Mesendoderm (in vitro differentiated cells): ENCODE measurements at places on chromosomes 4 and X.

GRCh38 chr4:99405433-99406115 is 29.6 kb downstream of the ADH7 start:
- no peak overlapping the region for H3K27ac ChIP-seq
- H3K36me3 ChIP-seq, result no peaks in the 10 kb centered on the region

DNA sequence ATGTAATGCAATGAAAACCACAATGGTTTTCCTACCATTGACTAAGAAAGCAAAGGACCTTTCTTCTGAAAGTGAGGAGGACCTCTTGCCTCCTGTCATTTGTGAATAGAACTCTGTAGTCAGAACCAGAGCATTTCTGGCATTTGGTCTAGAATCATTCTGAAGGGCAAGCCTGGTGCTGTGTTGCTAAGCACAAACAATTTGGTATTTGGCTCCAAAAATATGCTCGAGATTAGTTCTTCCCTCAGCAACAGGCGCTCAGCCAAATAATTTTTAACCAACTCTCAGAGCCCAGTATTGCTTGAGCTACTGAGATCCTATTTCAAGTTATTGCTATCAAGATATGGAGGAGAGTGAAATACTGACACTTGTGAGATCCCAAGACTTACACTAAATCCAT is 71.0 kb downstream of the SNCA start:
- no peaks in the 10 kb centered on the region for H3K4me1 ChIP-seq
- no peak overlapping the region for H3K4me3 ChIP-seq
- H3K27ac ChIP-seq, result no peak overlapping the region
- H3K27me3 ChIP-seq, result no peaks in the 10 kb centered on the region
- no peak for DNase-seq
- no peaks in the 10 kb centered on the region for H3K36me3 ChIP-seq

GRCh38 chr4:121011780-121012340 is 60.5 kb downstream of the NDNF start:
- H3K36me3 ChIP-seq, result no peaks in the 10 kb centered on the region
- no peaks in the 10 kb centered on the region for H3K27me3 ChIP-seq
- no peaks in the 10 kb centered on the region for H3K4me1 ChIP-seq
- H3K4me3 ChIP-seq, result no peak overlapping the region
- DNase-seq, result no peak

DNA sequence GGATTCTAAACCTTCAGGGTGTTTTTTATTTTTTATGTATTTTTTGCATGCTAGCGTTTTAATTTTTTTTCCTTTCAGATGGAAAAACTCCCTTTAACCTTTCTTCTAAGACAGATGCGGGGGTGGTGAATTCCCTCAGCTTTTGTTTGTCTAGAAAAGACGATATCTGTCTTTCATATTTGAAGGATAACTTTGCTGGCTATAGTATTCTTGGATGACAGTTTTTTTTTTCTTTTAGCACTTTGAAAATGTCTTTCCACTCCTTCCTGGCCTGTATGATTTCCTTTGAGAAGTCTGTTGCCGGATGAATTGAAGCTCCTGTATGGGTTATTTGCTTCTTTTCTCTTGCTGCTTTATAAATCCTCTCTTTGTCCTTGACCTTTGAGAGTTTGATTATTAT is 26.6 kb downstream of the PSAPL1 start:
- H3K27me3 ChIP-seq, result no peaks in the 10 kb centered on the region
- H3K27ac ChIP-seq, result no peak overlapping the region
- H3K36me3 ChIP-seq, result no peaks in the 10 kb centered on the region
- H3K4me3 ChIP-seq, result no peak overlapping the region
- DNase-seq, result no peak
- H3K4me1 ChIP-seq, result no peaks in the 10 kb centered on the region

GRCh38 chr4:55561889-55562288 is 15.2 kb upstream of the CLOCK start:
- no peaks in the 10 kb centered on the region for H3K36me3 ChIP-seq
- no peak for DNase-seq
- H3K27ac ChIP-seq, result no peak overlapping the region
- no peak overlapping the region for H3K4me3 ChIP-seq
- H3K27me3 ChIP-seq, result no peaks in the 10 kb centered on the region
